ENCODE measurements at places on chromosomes 13 and 19.

DNA sequence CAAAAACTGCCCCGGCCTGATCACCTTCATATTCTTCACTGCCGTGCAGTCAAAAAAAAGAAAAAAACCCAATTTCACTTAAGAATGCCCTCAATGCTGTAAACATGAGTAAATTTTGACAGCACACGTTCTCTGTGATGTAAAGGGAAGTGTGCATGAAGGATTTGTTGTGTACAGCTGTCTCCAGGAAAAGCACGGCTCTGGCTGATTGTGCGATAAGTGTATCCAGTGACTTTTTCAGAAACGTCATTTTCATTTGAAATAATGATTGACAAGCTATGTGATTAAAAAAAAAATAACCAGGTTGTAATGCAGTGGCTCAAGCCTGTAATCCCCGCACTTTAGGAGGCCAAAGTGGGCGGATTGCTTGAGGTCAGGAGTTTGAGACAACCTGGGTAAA is 39.6 kb downstream of the ANKRD10 start:
- DNase-seq, result no peak

DNA sequence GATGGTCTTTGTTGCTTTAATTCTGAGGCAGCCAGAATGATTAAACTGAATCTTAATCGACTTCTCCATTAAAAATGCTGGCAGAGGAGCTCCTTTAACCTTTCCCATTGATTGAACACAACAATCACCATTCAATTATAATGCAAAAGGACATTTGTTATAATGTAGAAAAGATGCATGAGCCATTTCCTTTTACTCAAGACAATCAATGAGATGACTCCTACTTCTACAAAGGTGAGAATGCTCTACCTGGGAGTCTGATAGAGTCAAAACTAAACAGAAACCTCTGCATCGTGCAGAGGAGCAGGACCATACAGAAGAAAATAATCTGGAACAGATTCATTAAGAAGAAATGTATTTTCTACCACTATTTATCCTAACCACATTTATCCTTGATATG is 253.6 kb upstream of the DACH1 start:
- DNase-seq, result no peak

- no peak for DNase-seq
These were observed 15.2 kb upstream of the ZNF543 start for GRCh38 chr19:57305056-57305455.

DNA sequence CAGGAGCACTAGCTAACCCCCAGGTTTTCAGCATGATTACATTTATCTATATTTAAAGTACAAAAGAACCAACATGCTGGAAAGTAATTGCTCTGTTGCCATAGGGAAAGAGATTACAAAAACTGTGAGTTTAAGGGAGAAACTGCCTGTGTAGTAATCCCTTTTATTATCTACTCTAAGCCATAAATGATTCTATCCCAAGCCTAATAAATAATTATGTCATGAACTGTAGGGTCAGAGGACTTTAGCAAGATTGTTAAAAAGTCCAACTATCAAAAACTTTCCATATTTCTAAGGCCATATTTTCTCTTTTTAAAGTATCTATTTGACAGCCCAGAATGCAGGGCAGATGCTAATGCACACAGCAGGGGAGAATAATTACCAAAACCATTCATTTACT is 573.8 kb upstream of the MIR17HG start:
- DNase-seq, result no peak

- DNase-seq, result no peak
These were observed 1467.8 kb downstream of the UQCRFS1 start for GRCh38 chr19:27744926-27745768.

GRCh38 chr13:33453936-33454335 is 168.4 kb upstream of the STARD13 start:
- DNase-seq, result no peak

GRCh38 chr19:18320865-18321733 is 1.8 kb downstream of the LSM4 start:
- no peak for DNase-seq

- DNase-seq, result peak; percentile 34
These were observed 221.1 kb downstream of the TDRD3 start for GRCh38 chr13:60617991-60618733.
